ENCODE measurements at places on chromosomes 5 and 9. TPM values are rescaled to one million over a fixed set of nuclear protein-coding genes. Genes with fewer than 3 reads are reported as not detected.

DNA sequence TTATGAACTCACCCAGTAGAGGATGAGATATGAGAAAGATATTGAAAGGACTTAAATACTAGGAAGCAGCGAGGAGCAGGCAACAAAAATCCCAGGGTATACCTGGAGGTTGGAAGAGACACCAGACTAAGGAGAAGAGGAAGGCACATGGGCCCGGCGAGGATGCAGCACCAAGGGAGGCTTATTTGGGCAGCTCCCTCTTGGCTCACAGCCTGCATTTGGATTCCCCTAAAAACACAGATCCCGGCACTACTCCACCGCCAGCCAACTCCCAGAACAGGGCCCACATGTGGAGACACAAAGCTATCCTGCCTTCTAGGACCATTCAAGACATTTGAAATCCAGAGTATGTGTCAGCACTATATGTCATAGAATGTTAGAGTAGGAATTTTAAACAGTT, 199.8 kb upstream of the FBXL7 start:
- DNase-seq = no peak

DNA sequence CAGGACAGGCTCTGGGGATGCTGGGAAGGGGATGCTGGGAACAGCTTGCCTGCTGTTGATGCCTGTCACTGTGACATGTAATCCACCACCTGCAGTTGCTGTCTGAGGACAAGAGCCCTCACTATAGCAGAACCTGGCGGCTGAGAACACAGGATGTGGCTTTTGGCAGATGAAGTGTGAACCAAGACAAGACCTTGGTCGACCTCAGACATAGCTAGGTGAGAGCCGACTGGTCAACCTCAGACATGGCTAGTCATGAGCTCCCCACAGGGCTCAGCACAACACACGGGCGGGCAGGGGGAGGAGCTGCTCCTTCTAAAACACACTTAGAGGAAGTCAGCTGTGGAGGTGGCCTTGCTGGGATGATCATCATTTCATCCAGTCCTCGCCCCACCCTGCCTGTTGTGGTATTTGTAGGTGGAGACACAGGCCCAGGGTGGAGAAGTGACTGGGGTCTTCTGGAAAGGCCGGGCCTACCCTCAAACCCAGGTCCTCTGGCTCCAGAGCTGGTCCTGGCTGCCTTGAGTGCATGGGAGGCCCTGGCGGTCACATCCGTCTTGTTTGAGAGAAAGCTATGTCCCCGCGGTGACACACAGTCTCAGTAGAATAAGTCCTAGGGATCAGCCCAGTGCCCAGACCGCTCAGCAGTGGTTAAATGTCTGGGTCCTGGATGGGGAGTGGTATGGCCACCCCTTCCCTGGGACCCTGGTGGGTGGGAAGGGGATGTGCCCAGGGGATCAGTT, 6.1 kb downstream of the SUSD3 start:
- no peak for DNase-seq

- DNase-seq = no peak
These were observed 182.2 kb downstream of the MAPKAP1 start for GRCh38 chr9:125524583-125525355.

- DNase-seq = no peak
These were observed 13.4 kb upstream of the TNIP1 start for GRCh38 chr5:151094030-151094851.

GRCh38 chr9:90555351-90556057, 87.1 kb downstream of the DIRAS2 start:
- no peak for DNase-seq

DNA sequence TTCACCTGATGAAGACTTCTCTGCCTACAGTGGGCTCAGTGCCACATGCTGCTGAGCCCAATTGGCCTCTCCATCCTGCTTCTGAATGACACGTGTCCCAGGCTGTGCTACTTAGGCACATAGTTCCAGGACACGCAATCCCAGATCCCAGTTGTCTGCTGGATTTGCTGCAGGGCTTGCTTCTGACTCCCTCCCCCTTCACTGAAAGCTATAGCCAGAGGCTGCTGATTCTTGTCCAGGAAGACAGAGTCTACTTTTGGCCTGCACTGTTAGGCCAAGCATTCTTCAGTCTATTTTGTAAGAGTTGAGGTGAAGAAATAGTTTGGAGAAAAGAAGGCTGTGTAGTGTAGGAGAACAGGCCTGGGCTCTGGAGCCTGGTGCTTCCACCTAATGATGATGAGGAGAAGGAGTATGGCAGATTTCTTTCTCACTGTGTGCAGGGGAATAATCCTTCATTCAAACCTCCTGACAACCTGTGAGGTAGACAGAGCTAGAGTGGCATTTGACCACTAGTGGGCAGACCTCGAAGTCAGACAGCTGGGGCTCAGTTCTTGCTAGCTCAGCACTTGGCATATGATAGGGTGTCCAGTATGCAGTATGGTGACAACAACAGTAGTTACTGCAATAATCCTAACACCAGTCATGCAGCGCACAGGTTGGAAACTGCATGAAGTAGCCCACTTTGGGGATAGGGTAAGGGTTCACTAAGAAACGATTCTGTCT, 19.5 kb upstream of the ASPN start:
- DNase-seq = no peak

GRCh38 chr5:78543292-78543691, 105.3 kb downstream of the LHFPL2 start:
- no peak for DNase-seq

Gene NPR3
- polyA plus RNA-seq = 31.2 TPM

Gene LECT2
- 2.3 TPM for polyA plus RNA-seq

Gene SLCO6A1
- not detected for polyA plus RNA-seq

Gene GLRX
- polyA plus RNA-seq = 65.9 TPM
